Bladder microvascular endothelial cell (primary cell): ENCODE measurements at places on chromosomes 2 and 18. TPM values are rescaled to one million over a fixed set of nuclear protein-coding genes. Genes with fewer than 3 reads are reported as not detected.

The LRRC30 gene
- not detected in 2 replicates for total RNA-seq

The CROCC2 gene
- not detected in 2 replicates for total RNA-seq

The C1GALT1C1L gene
- total RNA-seq, result 0.13 TPM in 1 of 2 replicates, not detected in the other

The ALPI gene
- total RNA-seq, result not detected in 2 replicates

The SMIM21 gene
- not detected in 2 replicates for total RNA-seq

The GPR75 gene
- 0.65 and 3.5 TPM in 2 replicates for total RNA-seq

The UGT1A6 gene
- total RNA-seq, result not detected in 2 replicates

The HSPE1 gene
- total RNA-seq, result 71.2 and 79.2 TPM in 2 replicates

The SYT4 gene
- not detected in 2 replicates for total RNA-seq

The CPS1 gene
- 0.88 and 2.1 TPM in 2 replicates for total RNA-seq

The LIMS1 gene
- total RNA-seq, result 103 and 250 TPM in 2 replicates

The CRYGD gene
- not detected in 2 replicates for total RNA-seq

The FHL2 gene
- total RNA-seq, result 27.4 and 62.9 TPM in 2 replicates

The HOXD12 gene
- total RNA-seq, result not detected in 2 replicates

The GPBAR1 gene
- total RNA-seq, result 0.06 and 0.16 TPM in 2 replicates

The ASXL3 gene
- total RNA-seq, result under 0.01 and 0.13 TPM in 2 replicates

The PPP1CB gene
- 78.7 and 105 TPM in 2 replicates for total RNA-seq

The CXCR4 gene
- total RNA-seq, result 83.7 and 130 TPM in 2 replicates

The DTNA gene
- total RNA-seq, result 0.81 and 10.7 TPM in 2 replicates

The CNGA3 gene
- not detected in 2 replicates for total RNA-seq

The CNDP1 gene
- total RNA-seq, result not detected in 2 replicates

The SNORC gene
- under 0.01 and 0.63 TPM in 2 replicates for total RNA-seq

The UGT1A8 gene
- total RNA-seq, result not detected in 2 replicates

The DCDC2C gene
- 0.19 TPM in 1 of 2 replicates, not detected in the other for total RNA-seq

The LAMA1 gene
- 0.32 and 0.38 TPM in 2 replicates for total RNA-seq

The CARF gene
- 1.9 and 3.5 TPM in 2 replicates for total RNA-seq

The RANBP2 gene
- 44.2 and 108 TPM in 2 replicates for total RNA-seq

The UCN gene
- 0.44 and 0.49 TPM in 2 replicates for total RNA-seq
